ENCODE measurements at places on chromosomes 7 and 10. TPM values are rescaled to one million over a fixed set of nuclear protein-coding genes. Genes with fewer than 3 reads are reported as not detected.

DNA sequence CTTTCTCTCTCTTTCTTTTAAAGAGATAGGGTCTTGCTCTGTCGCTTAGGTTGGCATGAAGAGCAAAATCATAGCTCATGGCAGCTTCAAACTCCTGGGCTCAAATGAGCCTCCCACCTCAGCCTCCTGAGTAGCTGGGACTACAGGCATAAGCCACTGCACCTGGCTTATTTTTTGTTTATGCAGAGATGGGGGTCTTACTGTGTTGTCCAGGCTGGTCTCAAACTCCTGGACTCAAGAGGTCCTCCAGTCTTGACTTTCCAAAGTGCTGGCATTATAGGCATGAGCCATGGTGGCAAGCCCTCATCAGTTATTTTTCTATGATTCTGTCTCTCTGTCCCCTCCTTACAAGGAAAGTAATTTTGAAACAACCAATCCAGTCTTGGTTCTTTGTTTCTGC, 1.1 kb upstream of the BAG3 start:
- H3K4me1 ChIP-seq, result peaks cover 15% of the 10 kb centered on the region
- no peak overlapping the region for H3K4me3 ChIP-seq
- no peak overlapping the region for H3K27ac ChIP-seq
- peaks cover 7% of the 10 kb centered on the region for H3K36me3 ChIP-seq

SLC35B4 gene
- 9.4 TPM for total RNA-seq

MYL10 gene
- total RNA-seq, result 14.8 TPM

PON3 gene
- 5.0 TPM for total RNA-seq

CFAP70 gene
- total RNA-seq, result 1.3 TPM

DNA sequence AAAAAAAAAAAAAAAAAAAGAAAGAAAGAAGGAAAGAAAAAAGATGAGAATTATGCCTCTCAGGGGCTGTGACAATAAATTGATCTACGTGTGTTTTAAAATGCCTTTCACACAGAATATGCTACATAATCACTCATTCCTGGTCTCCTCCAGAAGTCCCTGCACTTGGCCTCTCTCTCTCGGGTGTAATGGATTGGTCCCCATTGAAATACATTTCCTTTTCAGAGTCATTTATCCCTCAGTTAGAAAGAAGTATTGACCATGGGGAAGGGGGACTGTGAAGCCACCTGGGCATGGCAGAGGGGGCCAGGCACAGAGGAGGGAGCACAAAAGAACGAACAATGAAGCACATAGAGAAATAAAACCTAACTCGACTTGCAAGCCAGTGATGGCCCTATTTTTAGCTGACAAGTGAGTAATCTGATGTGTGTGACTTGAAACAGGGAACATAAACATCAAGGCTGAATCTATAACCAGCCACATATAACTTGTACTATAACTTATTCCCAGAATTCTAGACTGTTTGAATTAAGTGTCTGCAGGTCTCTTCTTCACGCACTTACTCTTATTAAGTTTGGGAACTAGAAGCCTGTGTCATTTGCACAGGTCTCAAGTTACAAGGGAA, 490.8 kb downstream of the KCNMA1 start:
- no peak overlapping the region for H3K27ac ChIP-seq
- no peaks in the 10 kb centered on the region for H3K36me3 ChIP-seq
- no peak overlapping the region for H3K4me3 ChIP-seq
- no peaks in the 10 kb centered on the region for H3K27me3 ChIP-seq
- no peak for DNase-seq
- no peaks in the 10 kb centered on the region for H3K4me1 ChIP-seq

- no peak overlapping the region for H3K4me3 ChIP-seq
- no peaks in the 10 kb centered on the region for H3K4me1 ChIP-seq
These were observed 205.6 kb upstream of the ETV1 start for GRCh38 chr7:14195079-14195478.

DNA sequence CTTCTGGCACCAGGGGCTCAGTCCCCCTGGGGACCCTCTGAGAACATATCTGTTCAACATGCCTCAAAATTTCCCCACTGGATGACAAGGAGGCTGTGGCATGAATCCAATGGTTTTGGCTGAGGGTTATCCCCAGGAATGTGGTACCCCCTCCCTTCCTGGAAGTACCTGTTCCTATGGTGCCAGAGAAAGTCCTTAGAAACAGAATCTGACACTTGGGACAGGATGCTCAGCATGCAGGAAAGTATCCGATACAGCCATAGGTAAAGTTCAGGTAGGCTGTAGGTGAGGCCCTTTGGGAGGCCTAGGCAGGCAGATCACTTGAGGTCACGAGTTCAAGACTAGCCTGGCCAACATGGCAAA, 42.7 kb upstream of the A1CF start:
- no peak overlapping the region for H3K27ac ChIP-seq
- no peak for DNase-seq
- H3K36me3 ChIP-seq, result no peaks in the 10 kb centered on the region
- H3K27me3 ChIP-seq, result no peaks in the 10 kb centered on the region
- no peak overlapping the region for H3K4me3 ChIP-seq
- H3K4me1 ChIP-seq, result no peaks in the 10 kb centered on the region

DNA sequence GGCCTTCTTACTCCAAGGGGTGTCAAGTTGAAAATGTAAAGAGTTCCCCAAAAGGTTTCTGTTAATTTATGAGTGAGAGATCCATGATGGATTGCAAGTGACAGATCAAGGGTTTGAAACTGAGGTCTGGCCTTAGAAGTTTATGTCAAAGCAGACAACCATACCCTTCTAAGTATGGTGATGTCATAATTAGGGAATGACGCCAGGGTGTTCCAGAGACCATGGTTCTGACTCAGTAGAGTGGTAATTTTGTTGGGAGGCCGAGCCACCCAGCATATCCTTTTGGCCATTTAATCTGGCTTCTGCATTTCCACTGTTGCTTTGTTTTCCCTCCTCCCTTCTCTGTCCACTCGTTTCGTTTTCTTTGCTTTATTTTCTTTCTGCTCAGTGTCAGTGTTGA, 2.7 kb downstream of the TRUB1 start:
- H3K4me3 ChIP-seq, result no peak overlapping the region
- H3K27me3 ChIP-seq, result no peaks in the 10 kb centered on the region
- DNase-seq, result no peak
- H3K36me3 ChIP-seq, result peaks cover 25% of the 10 kb centered on the region
- peaks cover 4% of the 10 kb centered on the region for H3K4me1 ChIP-seq

CPVL gene
- 24.8 TPM for total RNA-seq

ADCY1 gene
- 7.1 TPM for total RNA-seq

DNA sequence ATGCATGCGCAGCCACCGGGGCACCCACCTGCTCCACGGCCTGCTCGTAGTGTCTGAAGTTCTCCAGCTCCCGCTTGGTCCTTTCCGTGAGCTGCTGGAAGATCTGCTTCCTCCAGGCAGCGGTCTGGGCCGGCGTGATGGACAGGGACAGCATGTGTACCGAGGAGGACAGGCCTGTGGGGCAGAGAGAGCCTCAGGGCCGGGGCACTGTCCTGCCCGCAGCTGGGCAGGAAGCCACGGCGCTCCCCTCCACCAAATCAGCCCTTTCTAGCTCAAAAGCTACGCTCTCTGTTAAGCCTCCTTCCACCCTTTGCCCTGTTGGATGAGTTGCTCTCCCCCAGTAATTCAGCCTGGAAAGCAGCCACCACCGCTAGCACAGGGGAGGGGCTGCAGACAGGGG, 19.2 kb downstream of the TECPR1 start:
- DNase-seq, result no peak
- peaks cover 33% of the 10 kb centered on the region for H3K36me3 ChIP-seq
- H3K4me1 ChIP-seq, result peaks cover 11% of the 10 kb centered on the region

ADARB2 gene
- total RNA-seq, result 0.13 TPM

- H3K27me3 ChIP-seq, result no peaks in the 10 kb centered on the region
- peak overlapping the region; percentile 82 for H3K27ac ChIP-seq
- H3K4me1 ChIP-seq, result peaks cover 27% of the 10 kb centered on the region
- H3K4me3 ChIP-seq, result peak overlapping the region; percentile 99
These were observed 411 bp downstream of the BCCIP start for GRCh38 chr10:125823663-125824251.

DNA sequence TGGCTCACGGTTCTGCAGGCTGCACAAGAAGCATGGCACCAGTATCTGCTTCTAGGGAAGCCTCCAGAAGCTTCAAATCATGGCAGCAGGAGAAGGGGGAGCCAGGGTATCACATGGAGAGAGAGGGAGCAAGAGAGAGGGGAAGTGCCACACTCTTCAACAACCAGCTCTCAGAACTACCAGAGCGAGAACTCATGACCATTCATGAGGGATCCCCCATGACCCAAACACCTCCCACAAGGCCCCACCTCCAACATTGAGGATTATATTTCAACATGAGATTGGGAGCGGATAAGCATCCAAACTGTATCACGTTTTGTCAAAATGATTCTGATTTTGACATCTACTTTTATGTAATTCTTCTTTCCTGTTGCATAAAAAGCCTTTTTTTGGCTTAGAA, 38.5 kb downstream of the CREM start:
- H3K27me3 ChIP-seq, result no peaks in the 10 kb centered on the region
- no peak for DNase-seq
- no peak overlapping the region for H3K4me3 ChIP-seq
- H3K27ac ChIP-seq, result no peak overlapping the region

PPP2R2D gene
- total RNA-seq, result 28.3 TPM

All from muscle of leg (tissue), 16 donors.